ENCODE measurements at places on chromosomes 11 and 22.

DNA sequence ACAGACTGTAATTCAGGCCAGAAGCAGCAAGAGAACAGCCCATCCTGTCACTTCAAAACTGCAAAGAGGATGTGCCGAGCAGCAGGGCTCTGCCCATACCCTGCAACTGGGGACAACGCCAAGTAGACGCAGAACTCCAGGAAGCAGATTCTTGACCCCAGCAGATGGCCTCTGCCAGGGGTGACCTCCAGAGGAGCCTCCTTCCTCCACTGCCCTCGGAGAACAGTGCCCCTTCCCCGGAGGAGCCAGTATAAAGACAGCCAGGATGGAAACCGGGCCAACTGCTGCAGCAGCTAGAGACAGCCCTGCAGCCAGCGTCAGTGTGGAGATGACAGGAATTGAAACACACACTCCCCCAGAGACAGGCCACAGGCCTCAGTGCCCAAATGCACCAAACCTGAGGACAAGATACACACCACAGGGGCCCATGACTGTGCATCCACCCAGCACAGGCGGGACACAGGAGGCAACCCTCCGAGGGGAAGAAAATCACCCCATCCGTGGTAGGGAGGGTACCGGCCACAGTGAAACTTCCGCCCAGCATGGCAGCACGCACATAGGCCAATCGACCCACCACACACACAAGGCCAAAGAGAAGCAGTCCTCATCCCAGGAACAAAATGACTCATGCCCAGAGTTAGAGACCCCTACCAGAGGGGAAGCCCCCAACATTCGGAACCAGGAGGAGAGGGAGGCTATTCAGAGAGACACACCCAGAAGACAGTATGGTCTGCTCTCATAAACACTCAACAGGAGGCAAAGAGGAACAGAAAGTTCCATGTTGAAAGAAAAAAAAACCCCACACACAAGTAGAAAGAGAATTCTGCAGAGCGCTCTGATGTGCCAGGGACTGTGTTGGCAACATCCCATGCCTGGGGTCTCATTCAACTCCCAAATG, 5.6 kb downstream of the AHNAK start:
- peak; percentile 15 for DNase-seq

DNA sequence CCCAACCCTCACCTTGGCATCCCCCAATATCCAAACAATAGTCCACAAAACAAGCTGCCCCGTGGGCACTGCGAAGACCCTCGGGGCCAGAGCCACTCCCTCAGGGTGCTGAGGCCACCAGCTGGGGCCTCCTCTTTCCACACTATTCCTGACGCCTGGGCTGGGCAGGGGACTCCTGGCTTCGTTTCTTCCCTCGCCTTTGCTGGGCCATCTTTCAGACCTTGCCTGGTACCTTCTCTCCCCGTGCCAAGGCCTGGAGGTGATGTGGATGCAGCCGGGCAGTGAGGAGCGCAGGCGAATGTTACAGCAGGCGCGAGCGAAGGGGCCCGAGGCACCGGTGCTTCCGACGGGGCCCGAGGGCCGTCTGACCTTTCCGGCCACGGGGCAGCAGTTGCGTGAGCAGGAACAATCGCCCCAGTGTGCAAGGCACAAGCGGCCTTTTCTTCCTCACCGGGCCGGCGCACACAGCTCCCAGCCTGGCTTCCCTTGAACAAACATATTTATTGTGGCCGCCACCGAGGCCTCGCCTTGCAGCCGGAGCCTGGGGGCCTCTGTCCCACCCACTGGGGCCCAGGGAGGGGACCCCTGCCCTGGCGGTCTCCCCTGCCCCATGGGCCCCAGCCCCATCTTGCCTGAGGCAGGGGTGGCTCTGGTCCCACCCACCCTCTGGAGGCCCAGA, 32.6 kb upstream of the KCNQ1OT1 start:
- peak; percentile 83 for DNase-seq

- no peak for DNase-seq
These were observed 2.5 kb downstream of the ROBO3 start for GRCh38 chr11:124867700-124868099.

GRCh38 chr22:41725510-41726110, 26.3 kb downstream of the MEI1 start:
- DNase-seq, result no peak

- DNase-seq, result peak; percentile 27
These were observed 9.7 kb upstream of the NEFH start for GRCh38 chr22:29470159-29470855.

GRCh38 chr22:30201945-30202344, 44.6 kb downstream of the LIF start:
- no peak for DNase-seq

GRCh38 chr22:41526226-41526829, 17.9 kb downstream of the POLR3H start:
- DNase-seq, result no peak

DNA sequence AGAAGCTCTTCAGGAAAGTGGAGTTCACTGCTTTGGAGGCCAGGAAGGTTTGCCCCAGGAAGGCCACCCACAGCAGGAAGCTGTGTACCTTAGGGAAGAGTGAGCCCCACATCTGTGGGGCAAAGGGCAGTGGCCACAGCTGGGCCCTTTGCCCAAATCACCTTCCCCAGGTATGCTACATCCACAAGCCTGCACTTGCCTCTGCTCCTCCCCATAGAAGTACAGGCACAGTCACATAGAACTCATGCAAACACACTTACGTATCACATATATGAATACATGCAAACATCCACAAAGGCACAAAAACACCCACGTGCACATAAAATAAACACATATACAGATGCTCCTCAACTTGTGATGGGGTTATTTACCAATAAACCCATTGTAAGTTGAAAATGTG, 2.1 kb downstream of the TRIM29 start:
- no peak for DNase-seq

DNA sequence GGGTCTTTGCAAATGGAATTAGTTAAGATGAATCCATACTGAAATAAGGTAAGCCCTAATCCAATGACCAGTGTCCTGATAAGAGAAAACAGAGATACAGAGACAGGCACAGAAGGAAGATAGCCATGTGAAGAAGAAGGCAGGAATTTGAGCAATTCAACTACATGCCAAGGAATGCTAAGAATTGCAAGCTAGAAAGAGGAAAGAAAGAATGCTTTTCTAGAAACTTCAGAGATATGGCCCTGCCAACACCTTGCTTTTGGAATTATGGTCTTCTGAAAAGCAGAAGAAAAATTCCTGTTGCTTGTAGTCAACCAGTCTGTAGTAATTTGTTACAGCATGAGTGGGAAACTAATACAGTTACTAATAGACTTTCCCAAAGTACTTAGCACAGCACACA, 111.3 kb downstream of the SLC17A6 start:
- DNase-seq, result no peak

- peak; percentile 41 for DNase-seq
These were observed 134.5 kb upstream of the NAV2 start for GRCh38 chr11:19577976-19578619.

- no peak for DNase-seq
These were observed 11.4 kb downstream of the MPEG1 start for GRCh38 chr11:59201353-59201752.

- DNase-seq, result no peak
These were observed 942.0 kb downstream of the DLG2 start for GRCh38 chr11:84685149-84685548.

- DNase-seq, result no peak
These were observed 27.8 kb upstream of the ZNRF3 start for GRCh38 chr22:28855355-28856094.

- no peak for DNase-seq
These were observed 60.2 kb downstream of the BRD1 start for GRCh38 chr22:49767355-49768062.

DNA sequence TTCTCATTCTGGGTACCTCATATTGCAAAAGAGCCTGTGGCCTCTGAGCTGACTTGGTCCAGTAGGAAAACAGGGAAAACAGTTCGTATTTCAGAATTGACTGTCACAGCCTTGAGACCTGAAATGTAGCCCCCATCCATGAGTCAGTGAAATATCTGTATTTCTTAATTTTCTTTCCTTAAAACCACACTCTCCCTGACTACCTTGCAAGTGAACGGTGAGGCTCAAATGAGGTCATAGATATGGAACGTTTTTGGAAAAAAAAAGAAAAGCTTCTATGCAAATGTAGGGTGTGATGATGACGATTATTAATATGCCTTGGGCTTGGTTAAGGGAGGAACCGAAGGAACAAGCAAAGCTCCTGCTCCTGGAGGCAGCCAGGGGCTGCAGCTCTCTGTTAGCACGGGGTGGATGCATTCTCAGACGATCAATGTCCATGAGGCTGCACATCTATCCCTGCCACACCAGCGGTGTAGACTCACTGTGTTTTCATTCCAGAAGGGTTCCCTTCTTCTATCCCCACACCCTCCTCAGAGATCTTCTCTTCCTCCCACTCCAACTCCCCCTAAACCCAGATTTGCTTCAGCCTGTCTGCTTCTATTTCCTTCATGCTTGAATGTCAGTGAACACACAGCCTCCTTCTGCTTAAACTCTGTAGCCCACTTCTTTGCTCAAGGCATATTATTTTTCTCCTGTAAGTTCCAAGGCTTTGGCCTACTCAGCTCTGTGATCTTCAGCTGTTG, 29.2 kb upstream of the SCN3B start:
- DNase-seq, result no peak

GRCh38 chr11:3094223-3094824, 37.1 kb upstream of the CARS1 start:
- DNase-seq, result no peak

DNA sequence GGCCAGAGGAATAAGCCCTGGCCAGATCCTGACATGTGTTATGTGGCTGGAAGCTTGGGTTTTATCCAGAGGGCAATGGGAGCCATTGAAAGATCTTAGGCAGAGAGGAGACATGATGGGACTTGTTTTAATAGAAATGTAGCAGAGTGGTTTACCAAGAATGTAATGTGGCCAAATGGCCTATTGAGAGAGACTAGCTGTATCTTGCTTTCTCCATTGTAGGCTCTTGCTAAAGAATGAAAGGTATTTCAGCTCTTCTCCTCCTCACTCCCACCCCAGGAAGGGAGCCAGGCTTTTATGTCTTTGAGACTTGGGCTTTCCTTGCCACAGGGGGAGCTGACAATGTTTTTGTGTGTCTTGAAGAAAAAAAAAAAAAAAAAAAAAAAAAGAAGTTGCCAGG, 82.3 kb downstream of the TRIM29 start:
- no peak for DNase-seq

Data from hypothalamus (tissue), 51 donors.